ENCODE measurements at places on chromosomes 7 and 10.

GRCh38 chr7:149741629-149742028 lies 31.8 kb downstream of the ZNF467 start:
- DNase-seq, result no peak

- no peak for DNase-seq
These were observed 345.9 kb downstream of the KIF20B start for GRCh38 chr10:90047243-90047729.

GRCh38 chr10:126734967-126735366 lies 64.5 kb upstream of the C10orf90 start:
- no peak for DNase-seq

DNA sequence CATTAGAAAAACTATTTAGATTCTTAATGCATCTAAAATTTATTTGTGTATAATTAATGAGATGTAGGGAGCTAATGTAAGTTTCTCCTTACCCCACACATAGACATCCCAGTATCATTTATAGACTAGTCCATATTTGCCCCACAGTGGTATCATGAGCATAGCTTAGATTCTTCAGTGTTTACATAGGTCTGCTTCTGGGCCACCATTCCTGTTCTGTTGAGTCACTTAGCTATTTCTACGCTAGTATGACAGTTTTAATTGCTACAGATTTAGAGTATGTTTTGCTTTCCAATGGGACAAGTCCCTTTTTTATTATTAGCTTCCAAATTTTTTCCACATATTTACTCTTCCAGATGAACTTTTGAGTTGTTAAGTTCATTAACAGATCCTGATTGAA lies 69.4 kb downstream of the MCMBP start:
- DNase-seq, result no peak

- no peak for DNase-seq
These were observed 161.4 kb downstream of the RAPGEF5 start for GRCh38 chr7:22195397-22196172.

DNA sequence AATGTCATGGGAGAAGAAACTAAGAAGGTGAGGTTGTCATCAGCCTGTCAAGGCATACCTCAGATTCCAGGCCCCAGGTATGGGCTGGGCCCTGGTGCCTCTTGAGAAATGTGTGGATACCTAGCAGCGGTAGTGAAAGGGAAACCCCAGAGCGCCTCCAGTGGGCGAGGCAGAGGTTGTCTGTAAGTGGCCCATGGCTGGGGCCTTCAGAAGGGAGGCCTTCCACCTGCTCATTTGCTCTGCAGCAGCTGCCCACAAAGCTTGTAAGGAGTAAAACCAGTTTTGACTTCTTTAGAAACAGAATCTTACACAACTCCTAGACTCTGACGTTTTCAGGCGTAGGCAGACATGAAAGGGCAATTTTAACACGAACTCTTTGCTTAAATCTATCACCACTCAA lies 509.9 kb downstream of the PARD3 start:
- no peak for DNase-seq

All from stimulated activated CD4-positive, alpha-beta T cell treated with anti-CD3 and anti-CD28 coated beads, Interleukin-2, amount 100 ng/mL, for 24 hours (primary cell).